Activated CD4-positive, alpha-beta T cell treated with anti-CD3 and anti-CD28 coated beads, Interleukin-2, amount 50 U/mL, for 48 hours (primary cell): ENCODE measurements at places on chromosomes 7 and 10.

DNA sequence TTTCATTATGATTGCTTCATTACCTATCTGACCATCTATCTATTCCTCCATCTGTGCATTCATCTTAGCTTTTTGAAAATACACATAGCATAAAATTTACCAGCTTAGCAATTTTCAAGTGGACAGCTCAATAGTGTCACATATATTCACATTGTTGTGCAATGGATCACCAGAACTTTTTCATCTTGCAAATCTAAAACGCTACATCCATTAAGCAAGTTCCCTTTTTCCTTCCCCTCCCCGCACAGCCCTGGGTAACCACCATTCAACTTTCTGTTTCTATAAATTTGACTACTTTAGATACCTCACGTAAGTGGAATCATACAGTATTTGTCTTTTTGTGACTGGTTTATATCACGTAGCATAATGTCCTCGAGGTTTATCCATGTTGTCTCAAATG lies 78.0 kb upstream of the ADRB1 start:
- DNase-seq = no peak

- DNase-seq = no peak
Measured at GRCh38 chr7:11648980-11649379, 183.0 kb downstream of the THSD7A start.

GRCh38 chr10:14904316-14904732 lies 25.7 kb downstream of the SUV39H2 start:
- no peak for DNase-seq

DNA sequence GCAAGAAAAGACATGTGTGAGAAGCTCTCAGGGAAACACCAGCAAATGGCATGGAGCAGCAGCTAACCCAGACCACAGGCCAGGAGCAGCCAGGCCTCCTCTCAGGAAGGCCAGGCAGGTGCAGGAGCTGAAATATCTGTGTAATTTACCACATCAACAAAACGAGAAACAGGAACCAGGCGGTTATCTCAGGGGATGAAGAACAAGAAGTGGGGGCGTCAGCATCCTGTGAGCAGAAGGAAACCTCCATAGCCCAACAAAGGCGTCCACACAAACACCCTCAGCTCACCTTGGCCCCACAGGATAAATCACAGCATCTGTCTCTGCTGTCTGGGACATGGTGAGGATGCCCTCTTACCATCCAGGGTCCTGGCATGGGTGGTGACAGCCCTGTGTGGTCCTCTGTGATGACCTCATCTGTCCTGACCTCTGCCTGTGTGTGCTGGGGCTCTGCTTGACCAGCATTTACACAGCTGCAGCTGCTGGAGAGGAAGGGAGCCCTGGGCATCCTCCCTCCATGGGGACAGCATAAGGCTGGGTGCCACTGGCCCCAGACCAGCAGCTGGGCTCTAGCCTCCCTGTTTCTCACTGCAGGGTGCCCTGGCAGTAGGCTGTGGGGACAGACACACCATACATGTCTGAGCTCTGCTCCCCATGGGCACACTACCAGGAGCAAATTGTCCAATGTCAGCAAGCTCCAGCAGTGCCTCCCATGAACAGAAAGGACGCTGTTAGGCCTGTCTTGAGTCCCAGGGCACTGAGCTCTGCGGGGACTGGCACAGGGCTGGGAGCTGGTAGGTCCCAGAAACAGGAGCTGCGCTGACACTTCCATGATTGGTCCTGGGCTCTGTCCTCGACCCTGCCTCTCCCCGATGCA lies 34.6 kb downstream of the ANXA8 start:
- no peak for DNase-seq

DNA sequence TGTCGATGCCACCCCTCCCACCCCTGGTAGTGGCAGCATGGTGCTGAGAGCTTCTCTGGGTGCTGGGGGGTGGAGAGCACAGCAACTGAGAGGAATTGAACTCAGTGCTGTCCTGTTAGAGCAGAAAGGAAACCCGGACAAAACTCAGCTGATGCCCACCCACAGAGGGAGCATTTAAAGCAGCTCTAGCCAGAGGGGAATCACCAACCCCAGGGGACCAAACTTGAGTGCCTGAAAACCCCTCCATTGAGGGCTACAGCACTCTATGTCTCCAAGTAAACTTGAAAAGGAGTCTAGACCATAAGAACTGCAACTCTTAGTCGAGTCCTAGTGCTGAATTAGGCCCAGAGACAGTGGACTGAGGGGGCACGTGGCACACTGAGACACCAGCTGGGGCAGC lies 16.8 kb upstream of the FOXI2 start:
- DNase-seq = no peak

DNA sequence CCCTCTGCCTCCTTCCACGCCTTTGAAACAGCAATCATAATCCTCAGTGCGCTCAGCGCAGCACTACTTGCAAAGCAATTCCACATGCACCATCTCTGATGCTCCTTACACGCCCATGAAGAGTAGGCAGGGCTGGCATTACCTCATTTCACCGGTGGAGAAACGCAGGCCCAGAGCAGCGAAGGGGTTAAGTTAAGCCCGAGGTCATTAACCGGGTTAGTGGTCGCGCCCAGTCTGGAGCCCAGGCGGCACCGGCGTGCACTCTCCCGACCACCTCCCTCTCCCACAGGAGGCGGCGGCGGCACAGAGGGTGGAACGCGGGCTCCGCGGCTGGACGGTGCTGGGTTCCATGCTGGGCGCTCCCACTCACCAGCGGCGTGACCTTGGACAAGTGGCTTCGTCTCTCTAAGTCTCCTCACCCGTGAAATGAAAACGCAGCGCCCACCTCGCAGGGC lies 515 bp downstream of the FASTK start:
- no peak for DNase-seq

GRCh38 chr10:110067960-110068770 lies 60.4 kb downstream of the ADD3 start:
- DNase-seq = no peak

DNA sequence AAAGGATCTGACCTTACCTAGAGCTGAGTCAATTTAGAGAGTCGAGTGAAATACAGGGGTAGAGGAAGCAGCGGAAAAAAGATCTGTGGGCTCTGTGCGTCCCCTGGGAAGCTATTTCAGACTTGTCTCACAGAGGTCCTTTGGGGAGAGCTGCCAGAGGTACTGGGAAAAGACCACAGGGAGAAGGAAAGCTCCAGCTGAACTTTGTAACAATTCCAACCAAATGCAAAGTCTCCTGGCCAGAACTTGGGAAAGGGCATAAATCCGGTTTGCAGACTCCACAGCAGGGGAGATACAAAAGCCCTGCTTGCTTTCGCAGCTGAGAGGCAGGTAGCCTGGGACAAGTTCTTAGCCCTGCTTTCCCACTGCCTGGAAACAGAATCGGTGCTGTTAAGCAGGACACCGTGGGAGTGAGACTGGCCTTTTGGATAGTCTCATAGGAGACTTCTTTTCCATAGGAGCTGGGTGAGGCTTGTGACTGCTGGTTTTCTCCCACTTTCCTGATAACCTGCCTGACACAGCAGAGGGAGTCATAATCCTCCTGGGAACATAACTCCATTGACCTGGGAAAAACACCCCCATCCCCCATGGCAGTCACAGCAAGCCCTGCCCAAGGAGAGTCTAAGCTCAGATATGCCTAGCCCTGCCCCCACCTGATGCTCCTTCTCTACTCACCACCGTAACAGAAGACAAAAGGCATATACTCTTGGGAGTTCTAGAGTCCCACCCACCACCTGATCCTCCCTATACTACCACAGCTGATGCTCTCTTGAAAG lies 926.2 kb downstream of the KCNMA1 start:
- no peak for DNase-seq

DNA sequence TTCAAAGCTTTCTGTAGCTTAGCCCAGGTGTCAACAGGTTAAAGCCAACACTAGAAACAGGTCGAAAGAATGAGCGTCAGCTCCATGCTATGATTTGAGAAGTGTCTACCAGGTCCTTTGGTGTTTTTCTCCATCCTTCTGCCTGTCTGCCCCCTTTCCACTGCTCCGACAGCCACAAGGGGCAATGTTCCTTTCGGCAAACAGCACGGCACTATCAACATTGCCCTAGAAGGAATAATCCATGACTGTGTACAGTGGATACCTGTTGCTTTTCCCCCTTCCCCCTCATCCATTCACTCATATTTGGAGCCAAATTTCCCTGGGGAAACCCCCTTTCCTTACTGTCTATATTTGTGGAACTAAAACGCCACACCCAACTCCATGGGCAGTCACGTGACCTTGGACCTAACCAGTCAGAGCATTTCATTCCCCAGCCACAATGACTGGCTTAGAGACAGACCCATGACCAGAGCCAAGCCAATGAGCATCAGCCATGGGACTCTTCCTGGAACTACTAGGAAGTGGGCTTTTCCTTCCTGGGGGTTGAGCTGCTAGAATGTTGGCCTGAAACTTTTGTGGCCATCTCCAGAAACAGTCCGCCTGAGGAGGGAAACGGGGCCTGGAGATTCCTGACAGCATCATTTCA lies 51.5 kb downstream of the AFAP1L2 start:
- no peak for DNase-seq

GRCh38 chr7:147261693-147262092 lies 1145.1 kb downstream of the CNTNAP2 start:
- DNase-seq = no peak
